AG09309 (cell line): ENCODE measurements at places on chromosomes 16 and 17.

GRCh38 chr17:63834431-63835166, 7.1 kb upstream of the FTSJ3 start:
- peak; percentile 59 for DNase-seq

GRCh38 chr17:8162997-8163977, 539 bp upstream of the VAMP2 start:
- no peak for DNase-seq

DNA sequence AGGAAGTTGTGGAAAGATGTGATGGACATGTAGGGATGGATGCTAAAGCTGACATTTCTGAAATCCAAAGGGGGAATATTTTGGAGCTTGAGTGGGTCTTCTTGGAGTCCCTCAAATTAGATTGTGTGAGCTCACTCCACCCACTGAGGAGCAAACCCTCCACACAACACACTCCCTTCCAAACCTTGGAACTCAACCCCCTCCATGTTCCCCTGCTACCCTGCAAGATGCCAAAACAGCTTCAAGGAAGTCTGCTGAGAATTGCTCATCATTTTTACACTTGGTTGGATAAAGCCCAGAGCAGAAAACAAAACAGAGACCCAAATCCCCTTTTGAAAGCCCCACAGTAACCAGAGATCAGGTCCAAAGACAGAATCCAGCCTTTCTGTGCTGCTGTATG, 103.3 kb upstream of the ERCC4 start:
- no peak for DNase-seq

DNA sequence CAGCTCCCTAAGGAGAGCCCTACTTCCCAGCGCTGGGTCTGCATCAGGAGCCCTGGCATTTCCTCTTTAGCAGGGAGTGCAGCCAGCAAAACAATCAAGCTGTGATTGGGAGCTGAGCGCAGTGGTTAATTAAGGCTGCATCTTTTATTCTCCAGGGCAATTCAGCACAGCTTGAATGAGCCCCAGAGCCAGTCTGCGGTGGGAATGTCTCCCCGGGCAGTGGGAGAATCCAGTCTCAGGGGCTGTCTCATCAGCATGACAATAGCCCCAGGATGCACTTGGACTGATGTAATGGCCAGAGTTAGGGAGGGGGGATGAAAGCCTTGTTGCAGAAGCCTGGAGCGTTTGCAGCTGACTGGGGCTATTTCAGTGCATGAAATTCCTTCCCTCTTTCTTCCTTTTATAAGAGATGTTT, 292.6 kb upstream of the SOX9 start:
- peak; percentile 14 for DNase-seq

DNA sequence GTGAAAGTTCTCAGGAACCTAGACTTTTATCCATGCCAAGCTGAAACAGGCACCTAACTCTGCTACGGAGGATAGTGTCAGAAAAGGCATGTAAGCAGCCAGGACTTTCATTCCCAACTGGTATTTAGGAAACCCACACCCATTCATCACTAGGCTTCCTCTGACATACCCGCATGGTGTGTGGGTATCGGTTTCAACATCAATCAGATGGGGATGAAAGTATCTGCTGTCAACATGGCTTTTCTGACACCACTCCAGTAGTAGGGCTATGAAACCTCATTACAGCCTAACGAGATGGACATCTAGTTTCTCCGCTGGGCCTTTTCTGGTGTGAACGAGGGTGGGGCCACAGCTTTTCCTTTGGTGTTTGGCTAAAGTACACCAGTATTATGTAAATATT, 1178.3 kb downstream of the CDH11 start:
- no peak for DNase-seq

DNA sequence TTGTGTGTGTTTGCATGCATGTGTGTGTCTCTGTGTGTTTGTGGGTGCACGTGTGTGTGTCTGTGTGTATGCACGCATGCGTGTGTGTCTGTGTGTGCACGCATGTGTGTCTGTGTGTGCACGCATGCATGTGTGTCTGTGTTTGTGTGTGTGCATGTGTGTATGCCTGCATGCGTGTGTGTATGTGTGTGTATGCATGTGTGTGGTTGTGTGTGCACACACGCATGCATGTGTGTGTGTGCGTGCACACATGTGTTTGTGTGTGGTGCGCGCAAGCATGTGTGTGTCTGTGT, 239.9 kb upstream of the TNRC6C start:
- no peak for DNase-seq

- no peak for DNase-seq
Observed at GRCh38 chr16:60407034-60407433, 1629.2 kb downstream of the CDH8 start.

DNA sequence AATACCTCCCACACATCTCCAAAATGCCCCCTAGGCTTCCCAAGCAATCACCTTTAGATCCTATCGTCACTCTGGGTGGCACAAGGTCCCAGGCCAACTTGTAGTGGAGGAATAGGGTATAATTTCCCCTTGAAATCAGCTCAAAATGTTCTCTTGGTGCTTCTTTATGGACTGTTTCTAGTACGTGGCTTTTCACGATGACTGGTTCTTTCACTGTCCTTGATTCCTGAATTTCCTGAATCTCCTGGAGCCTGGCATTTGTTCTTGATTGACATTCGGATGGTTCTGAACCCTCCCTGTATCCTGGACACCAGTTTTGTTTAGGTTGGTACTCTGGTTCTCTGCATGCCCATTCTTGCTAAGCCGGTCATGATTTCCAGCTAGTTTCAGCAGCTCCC, 6.9 kb upstream of the VPS53 start:
- DNase-seq: no peak

DNA sequence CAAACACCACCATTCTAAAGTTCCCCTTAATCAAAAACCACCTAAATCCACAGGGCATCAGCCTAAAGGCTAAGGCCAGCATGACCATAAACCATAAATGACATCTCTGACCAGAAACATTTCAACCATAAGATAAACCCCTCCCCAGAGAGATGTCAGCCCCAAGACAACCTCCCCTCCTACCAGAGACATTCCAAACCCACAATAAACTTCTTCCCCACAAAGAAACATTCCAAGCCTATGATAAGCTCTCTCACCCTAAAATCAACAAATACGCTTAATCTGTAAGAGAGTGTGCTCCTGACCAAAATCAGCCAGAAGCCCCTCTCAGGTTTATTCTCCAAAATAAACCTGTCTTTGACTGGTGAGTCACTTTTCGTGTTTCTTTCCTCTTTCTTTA, 54.8 kb downstream of the SLFN5 start:
- DNase-seq: no peak
